ENCODE measurements at places on chromosomes 11 and 22. TPM values are rescaled to one million over a fixed set of nuclear protein-coding genes. Genes with fewer than 3 reads are reported as not detected.

GRCh38 chr11:111001986-111002611 is 243.4 kb upstream of the POU2AF2 start:
- no peak overlapping the region for H3K4me3 ChIP-seq
- H3K27ac ChIP-seq = no peak overlapping the region
- H3K27me3 ChIP-seq = no peaks in the 10 kb centered on the region
- no peak for DNase-seq

DNA sequence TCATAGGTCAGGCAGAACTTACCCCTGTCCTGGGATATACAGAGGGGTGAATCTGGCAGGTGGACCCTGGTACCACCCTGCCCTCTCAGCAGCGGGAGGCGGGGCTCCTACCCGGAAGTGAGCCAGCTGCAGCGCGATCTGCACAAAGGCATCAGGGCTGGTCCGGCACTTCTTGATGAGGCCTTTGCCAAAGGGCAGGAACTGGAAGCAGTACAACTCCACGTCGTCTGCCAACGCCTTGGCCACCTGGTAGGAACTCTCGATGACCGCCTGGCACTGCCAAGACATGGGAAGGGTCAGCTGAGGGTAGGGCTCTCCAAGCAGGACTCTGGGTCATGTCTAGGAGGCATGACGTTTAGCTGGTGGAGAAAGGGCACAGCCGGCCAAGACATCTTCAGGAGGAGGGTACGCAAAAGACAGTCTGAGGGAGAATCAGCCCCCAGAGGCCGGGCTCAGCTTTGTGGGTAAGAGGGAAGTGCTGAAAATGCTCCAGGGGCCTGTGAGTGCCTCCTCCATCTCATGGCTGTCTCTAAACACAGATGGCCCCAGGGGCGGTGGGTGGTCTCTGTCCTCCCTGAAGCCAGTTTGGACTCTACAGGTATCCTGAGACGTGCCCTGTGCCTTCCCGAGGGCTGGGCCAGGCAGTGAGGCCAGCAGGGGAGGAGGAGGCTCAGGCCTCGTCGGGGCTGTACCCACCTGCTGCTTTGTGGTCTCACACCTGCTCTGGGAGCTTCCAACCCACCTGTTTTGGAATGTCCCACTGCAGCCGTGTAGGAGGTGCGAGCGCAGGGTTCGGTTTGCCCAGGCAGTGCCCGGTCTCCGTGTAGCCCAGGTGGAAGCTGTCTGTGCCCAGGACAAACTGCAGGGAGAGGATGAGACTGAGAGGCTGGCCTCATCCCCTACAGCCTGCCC is 6.7 kb downstream of the CPT1B start:
- H3K36me3 ChIP-seq = peaks cover 2% of the 10 kb centered on the region
- H3K4me1 ChIP-seq = no peaks in the 10 kb centered on the region
- no peaks in the 10 kb centered on the region for H3K27me3 ChIP-seq
- H3K4me3 ChIP-seq = no peak overlapping the region

The LRRC4C gene
- not detected for polyA plus RNA-seq

DNA sequence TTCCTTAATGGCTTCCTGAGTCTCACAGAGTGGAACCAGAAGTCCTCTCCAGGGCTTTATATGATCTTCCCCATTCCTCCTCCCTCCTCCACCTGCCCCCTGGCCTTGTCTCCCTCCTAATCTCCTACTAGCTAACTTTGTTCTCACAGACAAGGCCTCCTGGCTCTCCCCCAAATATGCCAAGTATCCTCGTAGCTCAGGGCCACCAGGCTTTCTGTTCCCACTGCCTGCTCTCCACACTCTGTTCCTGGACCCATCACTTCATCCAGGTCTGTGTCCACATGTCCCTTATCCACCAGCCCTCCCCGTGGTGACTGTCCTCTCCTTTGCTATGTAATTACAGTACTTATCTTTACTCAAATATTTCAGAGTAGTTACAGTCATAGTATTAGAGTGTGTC is 23.2 kb upstream of the LMO1 start:
- no peaks in the 10 kb centered on the region for H3K27me3 ChIP-seq
- H3K4me1 ChIP-seq = no peaks in the 10 kb centered on the region
- no peak overlapping the region for H3K4me3 ChIP-seq
- no peak for DNase-seq

DNA sequence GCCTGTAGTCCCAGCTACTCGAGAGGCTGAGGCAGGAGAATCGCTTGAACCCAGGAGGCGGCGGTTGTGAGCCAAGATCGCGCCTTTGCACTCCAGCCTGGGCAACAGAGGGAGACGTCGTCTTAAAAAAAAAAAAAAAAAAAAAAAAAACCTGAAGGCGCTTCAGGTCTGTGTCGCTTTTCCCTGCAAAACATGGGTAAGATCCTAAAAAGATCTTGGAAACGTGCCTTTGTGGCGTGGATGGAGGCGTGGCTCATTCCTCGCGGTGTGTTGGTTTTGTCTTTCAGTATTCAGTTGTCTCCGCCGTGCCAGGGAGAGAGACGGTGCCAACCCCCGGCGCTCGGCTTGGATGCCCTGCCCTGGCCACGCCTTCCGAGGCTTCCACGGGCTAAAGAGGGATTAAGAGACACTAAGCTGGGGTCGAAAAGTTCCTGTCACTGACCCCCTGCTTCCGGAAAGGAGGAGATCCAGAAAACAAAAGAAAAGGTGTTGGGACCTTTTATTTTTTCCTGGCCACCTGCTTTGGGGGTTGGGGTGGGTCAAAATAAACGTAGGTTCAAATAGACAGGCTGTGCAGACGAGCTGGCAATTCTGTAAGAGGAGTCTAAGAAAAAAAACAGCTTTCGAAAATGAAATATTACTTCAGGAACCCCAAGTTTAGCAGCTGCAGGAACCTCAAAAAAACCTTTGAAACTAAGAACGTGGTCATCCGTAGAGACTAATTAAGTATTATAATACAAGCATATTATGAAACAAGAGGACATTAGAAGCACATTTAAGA is 1.1 kb upstream of the SLC35F2 start:
- H3K4me1 ChIP-seq = no peaks in the 10 kb centered on the region
- H3K27ac ChIP-seq = no peak overlapping the region
- peaks cover 3% of the 10 kb centered on the region for H3K36me3 ChIP-seq
- peak; percentile 35 for DNase-seq
- peak overlapping the region; percentile 88 for H3K4me3 ChIP-seq

GRCh38 chr22:50507421-50507990 is at the start of gene LMF2:
Gene LMF2, minus strand, starts transcription at chr22:50507702. Its CDS starts 27 bp downstream, at chr22:50507675.
- H3K27ac ChIP-seq = peak within 1 kb of the TSS; percentile 99
- no peaks in the 10 kb centered on the region for H3K27me3 ChIP-seq
- peak; percentile 87 for DNase-seq
- peak within 1 kb of the TSS; percentile 91 for H3K4me3 ChIP-seq
- H3K4me1 ChIP-seq = peaks cover 19% of the 10 kb centered on the region

- DNase-seq = no peak
- H3K4me1 ChIP-seq = no peaks in the 10 kb centered on the region
- no peaks in the 10 kb centered on the region for H3K27me3 ChIP-seq
- H3K36me3 ChIP-seq = no peaks in the 10 kb centered on the region
These were observed 1044.0 kb downstream of the DLG2 start for GRCh38 chr11:84583106-84583505.

DNA sequence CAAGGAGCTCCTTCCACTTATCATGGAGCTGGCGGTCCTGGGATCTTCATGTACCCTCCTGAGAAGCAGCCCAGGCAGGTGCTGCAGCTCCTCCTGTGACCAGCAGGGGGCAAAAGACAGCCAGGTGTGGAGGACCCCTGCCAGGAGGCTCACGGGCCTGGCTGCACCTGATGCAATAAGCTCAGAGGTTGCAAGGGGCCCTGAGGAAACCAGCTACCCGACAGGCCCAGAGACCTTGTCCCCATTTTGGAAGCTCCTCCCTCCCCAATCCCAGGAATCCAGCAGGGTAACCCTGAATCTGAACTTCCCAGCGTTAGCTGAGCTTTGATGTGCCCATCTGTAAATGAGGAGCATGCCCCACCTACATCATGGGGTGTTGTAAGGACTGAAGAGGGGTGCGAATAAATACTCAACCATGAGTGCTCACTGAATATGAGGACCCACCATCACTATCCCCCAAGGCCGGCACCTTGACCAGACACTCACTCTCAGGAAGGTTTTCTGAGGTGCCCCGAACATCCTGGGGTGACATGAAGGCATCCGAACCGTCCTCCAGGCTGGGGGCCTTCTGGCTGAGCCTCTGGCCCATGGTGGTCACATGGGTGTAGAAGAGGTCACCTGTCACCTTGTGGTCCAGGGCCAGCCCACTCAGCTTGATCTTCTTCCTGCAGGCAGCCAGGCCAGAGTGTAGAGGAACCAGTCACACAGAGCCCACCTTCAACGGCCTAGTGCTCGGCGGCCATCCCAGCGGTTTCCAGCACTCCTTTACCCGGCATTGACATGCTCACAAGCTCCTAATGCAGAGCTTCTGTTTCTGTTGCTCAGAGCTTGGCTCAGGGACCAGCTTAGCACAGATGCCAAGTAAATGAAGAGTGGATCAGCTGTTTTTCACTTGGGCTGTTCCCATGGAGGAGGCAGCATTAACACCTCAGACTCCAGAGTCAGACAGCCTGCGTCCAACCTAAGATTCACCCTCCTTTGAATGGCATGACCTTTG is 21.7 kb downstream of the SLC43A1 start:
- peaks cover 17% of the 10 kb centered on the region for H3K36me3 ChIP-seq
- peak; percentile 51 for DNase-seq
- H3K27ac ChIP-seq = no peak overlapping the region

The EMSY gene
- 25.9 TPM for polyA plus RNA-seq

DNA sequence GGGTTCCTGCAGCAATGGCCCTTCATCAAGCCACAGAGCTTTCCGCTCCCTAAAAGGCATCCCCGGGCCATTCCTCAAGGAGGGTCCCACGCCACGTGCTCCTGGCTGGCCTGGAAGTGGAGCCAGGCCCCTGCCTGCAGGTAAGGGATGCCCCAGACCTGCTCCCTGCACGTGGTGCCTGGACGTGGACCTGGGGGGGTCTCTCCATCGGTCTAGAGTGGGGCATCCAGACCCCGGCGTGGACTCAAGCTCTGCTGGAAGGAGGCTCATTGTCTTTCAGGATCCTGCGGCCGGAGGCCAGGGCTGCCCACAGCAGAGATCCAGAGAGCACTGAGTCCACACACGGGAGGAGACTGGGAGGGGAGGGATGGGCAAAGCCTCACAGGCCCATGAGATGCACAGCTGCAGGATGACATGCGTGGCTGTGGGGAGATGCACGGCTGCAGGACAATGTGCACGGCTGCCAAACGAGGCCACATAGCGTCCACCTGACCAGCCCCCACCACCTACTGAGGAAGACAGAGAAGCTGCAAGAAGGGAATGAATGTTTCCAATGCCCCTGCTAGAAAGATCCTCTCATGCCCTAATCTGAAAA is 236.7 kb downstream of the BRD1 start:
- no peak overlapping the region for H3K4me3 ChIP-seq
- DNase-seq = no peak
- H3K36me3 ChIP-seq = peaks cover 13% of the 10 kb centered on the region

DNA sequence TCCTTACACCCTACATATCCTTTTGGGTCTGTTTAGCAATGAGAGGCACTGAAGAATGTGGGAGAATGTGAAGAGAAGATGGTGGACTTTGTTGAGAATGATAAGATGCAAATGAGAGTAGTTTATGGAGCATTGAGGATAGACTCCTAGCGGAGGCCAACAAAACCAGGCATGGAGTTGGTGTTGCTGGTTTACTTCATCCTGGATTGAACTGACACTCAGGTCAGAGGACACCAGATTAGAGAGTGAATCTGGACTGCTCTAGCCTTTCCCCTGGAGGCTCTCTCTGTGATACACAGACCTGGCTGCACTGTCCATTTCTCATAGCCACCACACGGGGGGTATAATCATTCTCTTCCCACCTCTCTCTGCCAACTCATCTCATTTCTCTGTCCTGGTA is 98.7 kb downstream of the MICAL2 start:
- no peak overlapping the region for H3K27ac ChIP-seq
- no peaks in the 10 kb centered on the region for H3K27me3 ChIP-seq
- H3K4me3 ChIP-seq = no peak overlapping the region
- no peaks in the 10 kb centered on the region for H3K4me1 ChIP-seq
- no peak for DNase-seq

DNA sequence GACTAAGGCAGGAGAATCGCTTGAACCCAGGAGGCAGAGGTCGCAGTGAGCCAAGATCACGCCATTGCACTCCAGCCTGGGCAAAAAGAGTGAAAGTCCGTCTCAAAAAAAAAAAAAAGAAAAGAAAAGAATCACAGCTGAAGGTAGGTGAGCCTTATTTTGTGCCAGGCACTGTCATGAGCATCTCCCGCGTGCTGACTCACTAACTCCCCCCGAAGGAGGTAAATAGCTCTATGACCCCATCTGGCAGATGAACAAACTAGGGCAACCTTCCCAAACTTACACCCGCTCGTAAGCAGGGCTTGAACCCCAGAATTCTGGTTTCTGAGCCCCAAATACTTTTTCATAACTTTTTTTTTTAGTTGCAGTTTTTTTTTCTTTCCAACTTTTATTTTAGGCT is 60.3 kb downstream of the ANO1 start:
- no peaks in the 10 kb centered on the region for H3K4me1 ChIP-seq
- H3K27ac ChIP-seq = no peak overlapping the region
- H3K36me3 ChIP-seq = no peaks in the 10 kb centered on the region
- no peak for DNase-seq

DNA sequence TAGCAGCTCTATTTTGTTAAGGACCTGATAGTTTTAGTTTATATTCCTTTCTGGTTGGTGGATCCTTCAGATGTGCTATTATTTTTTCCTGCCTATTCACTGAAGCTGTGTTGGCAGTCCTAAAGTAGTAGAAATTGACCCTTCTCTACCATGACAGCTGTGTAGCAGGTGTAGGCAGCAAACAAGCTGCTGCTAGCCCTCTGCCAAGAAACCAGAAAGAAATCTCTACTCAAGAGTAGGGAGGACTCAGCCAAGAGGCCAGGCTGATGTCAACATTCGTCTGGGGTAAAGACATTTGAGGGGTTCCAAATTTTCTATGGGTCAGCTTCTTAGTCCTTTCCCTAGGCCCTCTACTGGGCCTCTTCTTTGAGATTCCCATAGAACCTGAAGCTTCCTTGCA is 51.2 kb downstream of the CSTF3 start:
- H3K4me1 ChIP-seq = no peaks in the 10 kb centered on the region
- H3K4me3 ChIP-seq = no peak overlapping the region
- H3K36me3 ChIP-seq = no peaks in the 10 kb centered on the region
- no peak for DNase-seq

DNA sequence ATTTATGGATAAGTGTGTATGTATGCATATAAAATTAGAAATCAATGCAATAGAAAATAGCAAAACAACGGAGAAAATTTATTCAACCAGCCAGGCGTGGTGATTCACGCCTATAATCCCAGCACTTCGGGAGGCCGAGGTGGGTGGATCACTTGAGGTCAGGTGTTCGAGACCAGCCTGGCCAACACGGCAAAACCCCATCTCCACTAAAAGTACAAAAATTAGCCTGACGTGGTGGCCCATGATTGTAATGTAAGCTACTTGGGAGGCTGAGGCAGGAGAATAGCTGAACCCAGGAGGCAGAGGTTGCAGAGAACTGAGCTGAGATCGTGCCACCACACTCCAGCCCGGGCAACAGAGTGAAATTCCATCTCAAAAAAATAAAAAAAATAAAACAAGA is 5.5 kb downstream of the KRTAP5-6 start:
- H3K4me1 ChIP-seq = peaks cover 4% of the 10 kb centered on the region
- H3K36me3 ChIP-seq = no peaks in the 10 kb centered on the region
- DNase-seq = no peak
- H3K27ac ChIP-seq = no peak overlapping the region

Measured in naive thymus-derived CD4-positive, alpha-beta T cell (primary cell).